ENCODE measurements at places on chromosomes 5 and 9.

GRCh38 chr9:2697492-2697891 is 19.8 kb upstream of the KCNV2 start:
- no peaks in the 10 kb centered on the region for H3K27me3 ChIP-seq
- DNase-seq: no peak
- no peaks in the 10 kb centered on the region for H3K36me3 ChIP-seq
- H3K4me3 ChIP-seq: no peak overlapping the region

DNA sequence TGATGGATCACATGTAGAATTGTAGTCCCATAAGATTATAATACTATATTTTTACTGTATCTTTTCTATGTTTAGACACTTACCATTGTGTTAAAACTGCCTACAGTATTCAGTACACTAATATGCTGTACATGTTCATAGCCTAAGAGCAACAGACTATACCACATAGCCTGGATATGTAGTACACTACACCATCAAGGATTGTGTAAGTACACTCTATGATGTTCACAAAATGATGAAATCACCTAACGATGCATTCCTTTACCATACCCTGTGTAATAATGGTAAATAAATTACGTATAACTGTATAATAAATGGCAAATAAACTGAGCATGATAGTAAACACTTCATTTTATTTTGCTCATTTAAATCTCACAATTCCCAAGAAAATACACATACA is 60.3 kb downstream of the RICTOR start:
- no peak overlapping the region for H3K27ac ChIP-seq
- peaks cover 5% of the 10 kb centered on the region for H3K36me3 ChIP-seq
- no peak overlapping the region for H3K4me3 ChIP-seq
- DNase-seq: no peak

GRCh38 chr9:98031935-98032334 is 24.6 kb upstream of the NANS start:
- no peak overlapping the region for H3K4me3 ChIP-seq
- peaks cover 6% of the 10 kb centered on the region for H3K4me1 ChIP-seq
- no peaks in the 10 kb centered on the region for H3K36me3 ChIP-seq
- H3K27me3 ChIP-seq: no peaks in the 10 kb centered on the region

DNA sequence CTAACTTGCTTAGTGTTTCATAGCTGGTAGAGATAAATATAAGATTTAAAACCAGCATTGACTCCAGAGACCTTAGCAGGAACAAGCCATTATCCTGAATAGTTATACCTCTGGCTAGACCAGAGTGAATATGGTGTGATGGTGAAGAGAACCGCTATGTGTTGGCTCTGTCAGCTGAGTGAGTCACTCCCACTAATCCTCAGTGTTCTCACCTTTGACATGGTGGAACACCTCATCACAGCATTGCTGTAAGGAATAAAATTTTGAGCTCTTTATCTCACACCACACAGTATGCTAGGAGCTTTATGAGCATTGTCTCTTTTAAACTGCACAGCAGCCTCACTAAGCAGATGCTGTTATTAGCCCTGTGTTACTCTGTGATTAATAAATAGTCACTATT is 90.7 kb upstream of the DHFR start:
- H3K4me1 ChIP-seq: no peaks in the 10 kb centered on the region
- DNase-seq: no peak
- no peak overlapping the region for H3K4me3 ChIP-seq
- H3K27ac ChIP-seq: no peak overlapping the region
- H3K27me3 ChIP-seq: no peaks in the 10 kb centered on the region
- no peaks in the 10 kb centered on the region for H3K36me3 ChIP-seq

GRCh38 chr5:124034963-124035362 is 523.0 kb downstream of the CSNK1G3 start:
- H3K36me3 ChIP-seq: no peaks in the 10 kb centered on the region
- no peak overlapping the region for H3K27ac ChIP-seq
- no peaks in the 10 kb centered on the region for H3K4me1 ChIP-seq
- DNase-seq: no peak

- DNase-seq: no peak
- H3K27me3 ChIP-seq: no peaks in the 10 kb centered on the region
- H3K4me3 ChIP-seq: no peak overlapping the region
Observed at GRCh38 chr5:79050498-79050897, 19.0 kb downstream of the DMGDH start.

DNA sequence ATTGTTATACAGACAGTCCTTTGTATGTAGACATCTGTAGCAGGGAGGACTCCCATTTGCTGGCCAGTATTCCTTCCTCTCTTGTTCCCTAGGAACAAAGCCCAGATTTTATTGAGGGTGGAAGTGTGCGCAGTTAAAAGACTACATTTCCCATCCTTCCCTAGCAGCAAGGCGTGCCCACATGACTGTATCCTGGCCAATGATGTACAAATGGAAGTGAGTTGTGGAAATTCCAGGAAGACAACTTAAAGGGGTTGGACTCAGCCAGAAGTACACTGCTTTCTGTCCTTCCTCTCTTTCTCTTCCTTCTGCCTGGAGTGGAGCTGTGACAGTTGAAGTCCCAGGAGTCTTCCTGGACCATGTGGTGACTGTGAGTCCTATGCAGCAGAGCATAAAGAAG is 89.0 kb downstream of the HRH2 start:
- no peaks in the 10 kb centered on the region for H3K4me1 ChIP-seq
- no peak overlapping the region for H3K27ac ChIP-seq
- H3K27me3 ChIP-seq: no peaks in the 10 kb centered on the region
- DNase-seq: no peak
- H3K36me3 ChIP-seq: no peaks in the 10 kb centered on the region
- H3K4me3 ChIP-seq: no peak overlapping the region

- H3K27me3 ChIP-seq: no peaks in the 10 kb centered on the region
- H3K36me3 ChIP-seq: no peaks in the 10 kb centered on the region
- DNase-seq: peak; percentile 40
- no peak overlapping the region for H3K4me3 ChIP-seq
- H3K4me1 ChIP-seq: no peaks in the 10 kb centered on the region
Observed at GRCh38 chr5:177036443-177036842, 13.9 kb downstream of the ZNF346 start.

DNA sequence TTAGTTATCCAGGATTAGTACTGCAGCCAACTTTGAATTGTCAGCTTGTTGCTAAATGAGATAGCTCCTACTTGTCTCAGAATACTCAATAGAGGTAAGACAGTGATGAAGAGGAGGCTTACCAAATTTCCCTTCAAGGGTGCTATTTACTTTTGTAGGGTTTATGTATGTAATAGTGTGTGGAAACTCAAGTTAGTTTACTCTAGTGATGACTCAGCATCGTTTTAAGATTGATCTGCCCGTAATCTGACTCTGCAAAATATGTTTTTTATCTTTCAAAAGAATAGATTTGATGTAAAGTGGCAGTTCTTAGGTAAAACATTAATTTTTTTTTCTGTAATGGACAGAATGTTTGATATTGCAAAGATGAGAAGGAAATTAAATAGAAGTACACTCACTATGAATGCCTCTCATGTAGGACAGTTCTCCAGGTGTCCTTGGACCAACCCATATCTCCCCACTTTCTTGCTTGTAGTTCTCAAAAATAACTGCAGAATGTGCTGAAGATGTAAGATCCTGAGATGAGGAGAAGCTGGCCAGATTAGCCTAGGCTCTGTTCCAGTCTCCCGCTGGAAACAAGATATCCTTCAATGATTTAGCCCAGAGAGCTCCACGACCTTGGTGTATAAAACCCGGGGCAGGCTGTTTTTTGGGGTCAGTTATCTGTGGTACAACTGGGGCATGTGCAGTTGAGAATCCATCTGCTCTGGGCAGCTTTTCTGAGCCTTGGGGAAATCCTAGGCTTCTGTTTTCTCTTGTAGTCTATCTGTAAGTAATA is 24.4 kb upstream of the MROH2B start:
- no peaks in the 10 kb centered on the region for H3K27me3 ChIP-seq
- no peak overlapping the region for H3K27ac ChIP-seq
- no peaks in the 10 kb centered on the region for H3K36me3 ChIP-seq
- H3K4me3 ChIP-seq: no peak overlapping the region

DNA sequence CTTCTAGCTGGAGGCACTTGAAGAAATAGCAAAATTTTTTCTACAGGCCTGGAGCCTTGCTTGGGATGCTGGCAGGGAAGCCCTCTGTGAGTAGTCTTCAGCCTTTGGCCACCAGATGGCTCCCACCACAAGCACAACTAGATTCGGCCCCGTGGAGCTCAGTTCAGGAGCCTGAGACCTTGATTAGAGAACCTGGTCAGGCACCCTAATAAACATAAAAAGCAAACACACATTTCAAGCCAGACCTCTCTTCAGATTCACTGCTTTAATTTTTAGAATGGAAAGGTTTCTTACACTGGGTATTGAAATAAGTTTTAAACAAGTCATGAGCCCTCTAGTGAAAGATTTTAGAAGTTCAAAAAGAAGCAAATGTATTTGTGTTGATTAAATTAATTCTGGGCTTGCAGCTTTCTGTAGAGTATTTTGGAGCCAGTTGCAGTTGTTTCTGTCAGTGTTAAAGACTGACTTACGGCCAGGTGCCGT is 41.4 kb downstream of the GLRX start:
- H3K27ac ChIP-seq: no peak overlapping the region
- peaks cover 11% of the 10 kb centered on the region for H3K4me1 ChIP-seq
- H3K27me3 ChIP-seq: no peaks in the 10 kb centered on the region
- no peaks in the 10 kb centered on the region for H3K36me3 ChIP-seq

- H3K36me3 ChIP-seq: no peaks in the 10 kb centered on the region
- DNase-seq: no peak
- peaks cover 2% of the 10 kb centered on the region for H3K4me1 ChIP-seq
- H3K27me3 ChIP-seq: no peaks in the 10 kb centered on the region
Observed at GRCh38 chr9:21570643-21571275, 88.6 kb upstream of the IFNE start.

DNA sequence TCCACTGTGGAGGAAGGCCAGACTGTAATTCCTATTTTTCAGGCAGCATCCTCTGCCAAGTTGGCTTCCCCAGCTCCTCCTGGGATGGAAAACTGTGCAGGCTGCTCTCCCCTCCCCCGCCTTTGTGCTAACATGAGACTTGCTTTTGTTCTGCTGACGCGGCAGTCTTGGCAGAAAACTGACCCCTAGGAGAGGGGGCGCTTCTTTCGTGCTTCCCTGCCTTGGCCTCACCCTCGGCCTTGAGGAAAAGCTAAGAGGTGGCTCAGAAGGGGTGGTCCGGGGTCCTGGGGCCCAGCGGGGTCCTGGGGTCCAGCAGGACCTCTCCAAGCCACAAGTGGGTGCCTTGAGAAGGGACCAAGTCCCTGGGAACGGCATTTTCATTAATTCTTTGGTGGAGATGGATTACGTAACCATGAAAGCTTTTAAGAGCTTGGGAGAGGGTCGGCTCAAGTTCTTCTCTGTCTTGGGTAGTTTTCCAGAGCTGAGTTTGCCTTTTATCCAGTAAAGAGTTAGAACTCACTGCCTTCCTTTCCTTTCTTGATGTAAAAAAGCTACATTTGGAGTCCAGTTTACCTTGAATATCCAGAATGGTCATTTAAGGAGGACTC is 51.0 kb downstream of the SH3PXD2B start:
- H3K4me3 ChIP-seq: no peak overlapping the region
- no peak overlapping the region for H3K27ac ChIP-seq
- peaks cover 18% of the 10 kb centered on the region for H3K36me3 ChIP-seq
- H3K4me1 ChIP-seq: peaks cover 5% of the 10 kb centered on the region
- DNase-seq: peak; percentile 45
- no peaks in the 10 kb centered on the region for H3K27me3 ChIP-seq

GRCh38 chr5:110823571-110823970 is 84.8 kb downstream of the SLC25A46 start:
- no peak overlapping the region for H3K27ac ChIP-seq
- no peak for DNase-seq
- H3K36me3 ChIP-seq: no peaks in the 10 kb centered on the region
- H3K4me1 ChIP-seq: no peaks in the 10 kb centered on the region

DNA sequence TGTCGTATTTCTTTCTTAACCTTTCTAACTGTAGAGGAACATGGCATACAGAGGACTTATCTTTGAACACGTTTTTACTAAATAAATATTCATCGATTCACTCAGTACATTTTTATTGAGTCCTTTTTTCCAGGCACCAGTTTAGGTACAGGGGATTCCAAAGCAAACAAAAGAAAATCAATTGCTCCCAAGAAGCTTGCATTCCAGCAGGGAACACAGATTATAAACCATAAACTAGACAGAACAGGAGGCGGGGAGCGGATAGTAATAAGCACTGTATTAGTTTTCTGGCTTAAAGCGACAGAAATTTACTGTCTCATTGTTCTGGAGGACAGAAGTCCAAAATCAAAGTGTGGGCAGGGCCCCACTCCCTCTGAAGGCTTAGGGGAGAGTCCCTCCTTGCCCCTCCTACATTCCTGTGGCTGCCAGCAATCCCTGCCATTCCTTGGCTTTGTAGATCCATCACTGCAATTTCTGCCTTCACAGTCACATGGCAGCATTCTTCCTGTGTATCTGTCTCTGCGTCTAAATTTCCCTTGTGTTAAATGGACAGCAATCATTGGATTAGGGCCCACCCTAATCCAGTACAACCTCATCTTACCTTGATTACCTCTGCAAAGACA is 115.5 kb downstream of the COL23A1 start:
- no peaks in the 10 kb centered on the region for H3K27me3 ChIP-seq
- H3K36me3 ChIP-seq: no peaks in the 10 kb centered on the region
- H3K4me3 ChIP-seq: no peak overlapping the region
- H3K4me1 ChIP-seq: no peaks in the 10 kb centered on the region

GRCh38 chr5:167853421-167853820 is 438.0 kb upstream of the WWC1 start:
- no peak for DNase-seq
- no peaks in the 10 kb centered on the region for H3K36me3 ChIP-seq
- no peak overlapping the region for H3K27ac ChIP-seq
- H3K4me1 ChIP-seq: no peaks in the 10 kb centered on the region

DNA sequence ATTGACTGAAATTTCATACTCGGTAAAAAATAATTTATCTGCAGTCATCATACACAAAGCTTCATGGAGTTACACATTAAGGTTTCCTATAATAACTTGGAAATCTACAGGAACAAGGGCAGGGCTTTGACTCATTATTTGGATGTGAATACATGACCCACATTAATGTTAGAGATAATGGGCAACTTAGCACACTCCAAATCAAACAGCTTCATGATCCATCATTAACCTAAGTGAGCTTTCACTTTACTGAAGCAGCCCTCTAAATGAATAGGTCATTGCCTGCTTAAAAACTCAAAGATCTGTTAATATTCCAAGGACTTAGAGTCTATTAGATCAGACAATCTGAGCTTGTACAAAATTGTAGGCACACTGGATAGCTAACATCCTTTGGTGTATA is 9.0 kb downstream of the CDH12 start:
- H3K36me3 ChIP-seq: no peaks in the 10 kb centered on the region
- no peak overlapping the region for H3K27ac ChIP-seq
- no peaks in the 10 kb centered on the region for H3K27me3 ChIP-seq
- H3K4me1 ChIP-seq: no peaks in the 10 kb centered on the region

DNA sequence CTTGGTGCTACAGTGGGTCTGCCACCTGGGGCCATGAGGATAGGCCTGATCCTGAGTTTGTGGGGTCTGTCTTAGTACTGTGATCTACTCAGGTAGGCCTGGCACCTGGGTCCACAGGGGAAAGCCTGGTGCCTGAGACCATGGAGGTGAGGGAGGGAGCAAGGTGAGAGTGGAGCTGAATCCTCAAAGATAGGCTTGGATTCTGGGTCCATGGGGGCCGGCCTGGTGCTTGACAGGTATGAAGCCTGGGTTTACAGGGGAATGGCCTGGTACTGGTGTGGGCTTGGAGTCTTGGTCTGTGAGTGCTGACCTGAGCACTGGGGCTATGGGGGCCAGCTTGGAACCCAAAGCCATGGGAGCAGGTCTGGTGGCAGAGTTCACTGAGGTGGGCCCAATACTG is 439.2 kb upstream of the SMARCA2 start:
- no peaks in the 10 kb centered on the region for H3K36me3 ChIP-seq
- no peaks in the 10 kb centered on the region for H3K27me3 ChIP-seq
- no peak overlapping the region for H3K27ac ChIP-seq
- H3K4me1 ChIP-seq: no peaks in the 10 kb centered on the region
- no peak overlapping the region for H3K4me3 ChIP-seq

- DNase-seq: no peak
- peaks cover 2% of the 10 kb centered on the region for H3K27me3 ChIP-seq
- H3K27ac ChIP-seq: no peak overlapping the region
- no peaks in the 10 kb centered on the region for H3K4me1 ChIP-seq
- H3K4me3 ChIP-seq: no peak overlapping the region
Observed at GRCh38 chr5:131821221-131821620, 24.4 kb upstream of the FNIP1 start.

Data from endothelial cell of umbilical vein (primary cell).